H9 (cell line): ENCODE measurements at places on chromosomes 3 and 15. TPM values are rescaled to one million over a fixed set of nuclear protein-coding genes. Genes with fewer than 3 reads are reported as not detected.

Gene TRH
- not detected in 2 replicates for total RNA-seq

Gene LRRC31
- total RNA-seq = not detected in 2 replicates

Gene SUSD5
- total RNA-seq = 4.5 and 4.9 TPM in 2 replicates

Gene ARID3B
- 101 and 110 TPM in 2 replicates for total RNA-seq

Gene SETD2
- total RNA-seq = 57.4 and 60.8 TPM in 2 replicates

Gene DZIP1L
- 9.2 and 10.4 TPM in 2 replicates for total RNA-seq
